ENCODE measurements at places on chromosomes 4 and X.

DNA sequence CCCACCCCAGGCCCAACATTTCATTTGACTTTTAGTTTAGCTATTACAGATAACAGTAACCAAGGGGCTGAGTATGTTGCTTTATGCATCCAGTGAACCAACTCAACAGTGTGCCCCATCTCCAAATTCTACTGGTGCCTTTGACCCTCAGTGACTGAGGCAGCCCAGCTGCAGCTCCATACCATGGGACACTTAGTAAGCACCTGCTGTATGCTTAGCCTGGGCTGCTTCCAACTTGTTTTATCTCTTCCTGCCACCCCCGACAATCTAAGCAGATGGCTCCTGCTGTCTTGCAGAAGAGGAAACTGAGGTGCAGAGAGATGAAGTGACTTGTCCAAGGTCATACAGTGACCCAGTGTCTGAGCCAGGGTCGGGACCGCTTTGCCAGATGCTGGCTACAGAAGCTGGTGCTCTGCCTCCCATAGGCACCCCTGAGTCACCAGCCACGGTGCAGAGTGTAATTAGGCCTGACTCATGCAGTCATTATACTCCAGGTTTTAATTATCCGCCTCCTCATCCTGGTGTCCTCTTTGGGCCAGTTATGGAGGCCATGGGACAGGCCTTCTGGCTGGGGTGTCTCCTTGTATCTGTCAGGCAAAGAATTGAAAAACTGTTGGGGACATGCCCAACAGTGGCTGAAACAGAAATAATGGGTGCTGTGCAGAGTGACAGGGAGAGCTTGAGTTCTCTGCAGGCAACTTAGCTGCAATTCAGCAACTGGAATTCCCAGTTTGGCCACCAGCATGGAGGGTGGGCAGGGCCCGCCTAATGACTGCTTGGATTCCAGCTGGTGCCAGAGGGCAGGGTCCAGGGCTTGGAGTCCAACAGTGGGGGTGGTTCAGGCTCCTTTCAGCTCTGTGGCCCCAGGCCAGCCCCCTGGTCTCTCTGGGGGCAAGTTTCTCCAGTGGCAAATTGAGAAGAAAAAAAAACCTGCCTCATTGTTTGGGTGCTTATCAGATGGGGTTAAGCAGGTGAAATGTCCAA lies 8.2 kb upstream of the GPR78 start:
- DNase-seq = no peak

GRCh38 chrX:154325541-154325940 lies 29.9 kb downstream of the TKTL1 start:
- DNase-seq = no peak

DNA sequence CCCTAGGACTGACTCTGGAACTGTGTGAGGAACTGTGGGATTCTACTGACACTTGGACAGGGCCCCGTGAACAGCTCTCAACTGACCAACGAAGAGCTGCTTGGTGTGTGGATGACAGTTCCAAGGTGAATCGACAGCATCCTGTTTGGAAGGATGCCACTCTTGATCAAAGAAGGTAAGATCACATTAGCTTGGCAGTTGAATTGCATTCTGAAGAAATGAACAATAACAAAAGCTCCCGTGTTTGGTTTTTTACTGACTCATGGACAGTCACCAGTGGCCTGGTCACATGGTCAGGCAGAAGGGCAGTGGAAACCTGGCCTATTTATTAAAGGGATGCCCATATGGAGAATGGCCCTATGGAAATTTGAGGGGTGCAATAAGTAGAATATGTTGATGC lies 33.1 kb upstream of the GPR34 start:
- DNase-seq = no peak

GRCh38 chr4:86657910-86658309 lies 63.8 kb downstream of the PTPN13 start:
- no peak for DNase-seq

- DNase-seq = no peak
Measured at GRCh38 chr4:163941221-163941905, 446.9 kb downstream of the TMA16 start.

DNA sequence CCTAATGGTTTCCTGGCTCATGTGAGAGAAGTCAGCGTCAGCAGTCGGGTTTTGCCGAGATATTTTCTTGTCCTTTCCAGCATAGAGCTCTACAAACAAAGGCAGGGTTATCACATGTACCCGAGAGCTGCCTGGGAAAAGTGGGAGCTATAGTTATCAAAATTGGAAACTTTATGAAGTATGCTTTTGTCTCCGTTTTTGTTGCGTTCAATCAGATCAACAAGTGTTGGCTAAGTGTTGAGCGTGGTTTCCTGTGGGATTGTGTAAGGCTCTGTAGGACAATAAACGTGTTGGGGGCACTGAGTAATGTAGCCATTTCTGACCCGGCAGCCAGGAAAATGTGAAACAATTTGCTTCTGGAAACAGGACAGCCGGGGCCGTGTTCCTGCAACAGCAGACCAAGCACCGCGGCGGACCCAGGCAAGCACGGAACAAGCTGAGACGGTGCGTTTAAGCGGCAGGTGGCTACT lies at the start of gene BMX:
TSS of gene BMX (plus strand) at position 311 of the 470 bp plus-strand sequence. CDS start 7,547 bp downstream, outside the sequence.
- DNase-seq = no peak

DNA sequence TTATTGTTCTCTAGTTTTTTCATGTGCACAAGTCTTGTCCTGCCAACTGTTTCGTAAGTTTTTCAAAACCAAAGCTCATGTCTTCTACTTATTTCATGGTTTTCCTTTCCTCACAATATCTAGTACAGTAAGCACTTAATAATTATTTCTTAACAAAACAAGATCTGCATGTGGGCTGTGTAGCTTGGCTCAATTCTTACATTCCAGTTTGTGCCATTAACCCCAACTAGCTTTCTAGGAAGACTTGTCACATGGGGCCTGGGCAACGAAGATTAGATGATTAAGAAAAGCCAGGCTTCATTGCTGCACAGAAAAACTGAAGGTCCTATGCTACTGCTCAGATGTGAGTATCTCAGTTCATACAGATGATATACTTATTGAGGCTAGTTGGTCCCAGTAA lies 155.3 kb upstream of the TEX13A start:
- DNase-seq = no peak

GRCh38 chr4:1491328-1492141 lies 85.3 kb upstream of the NKX1-1 start:
- DNase-seq = no peak
